Retinal pigment epithelial cell (primary cell): ENCODE measurements at places on chromosomes 11 and 22.

DNA sequence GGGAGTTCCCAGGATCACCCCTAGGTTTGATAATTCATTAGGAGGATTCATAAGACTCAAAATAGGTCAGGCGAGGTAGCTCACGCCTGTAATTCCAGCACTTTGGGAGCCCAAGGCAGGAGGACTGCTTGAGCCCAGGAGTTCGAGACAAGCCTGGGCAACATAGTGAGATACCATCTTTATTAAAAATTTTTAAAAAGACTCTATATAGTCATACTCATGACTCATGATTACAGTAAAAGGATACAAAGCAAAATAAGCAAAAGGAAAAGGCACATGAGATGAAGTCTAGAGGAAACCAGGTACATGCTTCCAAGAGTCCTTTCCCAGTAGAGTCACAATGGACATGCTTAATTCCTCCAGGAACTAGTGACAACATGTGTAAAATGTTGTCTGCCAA lies 13.9 kb upstream of the PTS start:
- no peak for DNase-seq

GRCh38 chr11:121448431-121448941 lies 3.6 kb upstream of the SORL1 start:
- no peak for DNase-seq

- no peak for DNase-seq
Observed at GRCh38 chr11:17744151-17744940, 9.8 kb downstream of the KCNC1 start.

DNA sequence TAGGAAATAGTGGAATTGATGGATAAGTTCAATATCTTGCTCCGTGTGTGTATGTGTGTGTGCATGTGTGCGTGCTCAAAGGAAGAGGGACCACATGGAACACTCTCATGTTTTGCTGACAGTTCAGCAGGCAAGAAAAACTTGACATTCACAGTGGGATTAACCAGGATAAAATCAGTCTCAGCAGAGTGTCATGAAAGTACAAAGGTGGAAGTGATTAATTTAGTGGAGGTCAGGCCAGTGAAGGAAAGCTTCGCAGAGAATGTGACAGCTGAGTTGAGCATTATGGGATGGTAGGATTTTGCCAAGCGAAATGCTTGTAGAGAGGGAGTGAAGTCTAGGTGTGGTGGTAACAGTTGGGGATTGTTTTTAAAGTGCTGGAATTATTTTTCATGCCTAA lies 15.7 kb upstream of the FBXO3 start:
- DNase-seq: peak; percentile 21

DNA sequence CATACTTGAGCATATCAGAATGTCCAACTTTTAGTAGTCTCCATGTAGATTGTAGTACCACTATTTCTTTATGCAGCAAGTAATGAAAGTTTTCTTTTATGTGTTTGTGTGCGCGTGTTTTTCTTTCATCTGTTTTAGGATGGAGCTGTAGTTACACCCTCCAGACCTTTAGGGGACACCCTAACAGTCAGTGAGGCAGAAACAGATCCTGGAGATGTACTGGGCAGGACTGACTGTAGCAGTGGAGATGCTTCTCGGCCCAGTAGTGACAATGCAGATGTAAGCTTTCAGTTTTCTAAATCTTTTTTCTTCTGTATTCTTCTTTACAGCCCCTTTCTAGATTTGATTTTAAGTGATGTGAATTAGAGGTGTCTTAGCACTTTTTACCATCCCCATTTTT lies 79.9 kb upstream of the GRIK4 start:
- DNase-seq: peak; percentile 9
